ENCODE measurements at places on chromosomes 3 and 15.

DNA sequence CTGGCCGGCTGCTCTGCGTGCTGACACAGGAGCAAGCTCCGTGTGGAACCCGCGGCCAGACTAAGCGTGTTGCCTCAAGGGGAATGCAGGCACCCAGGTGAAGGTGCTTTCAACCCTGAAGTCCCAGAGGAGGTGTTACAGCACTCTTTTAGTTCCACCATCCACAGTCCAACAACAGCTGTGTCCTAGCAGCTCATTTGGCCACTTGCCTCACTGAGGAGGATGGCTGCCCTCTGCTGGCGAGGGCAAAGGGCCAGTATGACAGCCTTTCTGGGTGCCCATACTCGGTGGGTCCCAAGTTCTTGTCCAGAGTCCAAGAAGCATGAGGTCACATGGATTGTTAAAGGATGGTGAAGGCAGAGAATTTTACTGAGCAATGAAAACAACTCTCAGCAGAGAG, 87.8 kb downstream of the C3orf85 start:
- no peak for DNase-seq

GRCh38 chr3:182484682-182485081, 308.6 kb upstream of the ATP11B start:
- DNase-seq: no peak

DNA sequence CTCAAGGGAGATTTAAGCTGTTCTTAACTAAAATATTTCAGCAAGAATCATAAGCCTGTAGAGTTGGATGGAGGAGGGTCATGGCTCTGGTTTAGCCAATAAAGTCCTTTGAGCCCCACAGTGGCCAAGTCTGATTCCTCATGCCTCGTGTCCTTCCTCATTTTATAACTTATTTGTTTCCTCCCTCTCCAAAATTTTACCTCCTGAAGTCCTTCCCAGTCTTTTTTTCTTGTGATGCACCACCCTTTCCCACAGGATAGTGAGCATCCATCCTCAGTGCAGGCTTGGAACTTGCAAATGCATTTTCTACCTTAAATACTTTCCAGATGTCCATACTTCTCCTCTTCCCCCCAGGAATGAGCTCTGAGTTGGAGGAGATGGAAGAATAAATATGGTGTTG, 162.7 kb upstream of the AGTR1 start:
- DNase-seq: no peak

DNA sequence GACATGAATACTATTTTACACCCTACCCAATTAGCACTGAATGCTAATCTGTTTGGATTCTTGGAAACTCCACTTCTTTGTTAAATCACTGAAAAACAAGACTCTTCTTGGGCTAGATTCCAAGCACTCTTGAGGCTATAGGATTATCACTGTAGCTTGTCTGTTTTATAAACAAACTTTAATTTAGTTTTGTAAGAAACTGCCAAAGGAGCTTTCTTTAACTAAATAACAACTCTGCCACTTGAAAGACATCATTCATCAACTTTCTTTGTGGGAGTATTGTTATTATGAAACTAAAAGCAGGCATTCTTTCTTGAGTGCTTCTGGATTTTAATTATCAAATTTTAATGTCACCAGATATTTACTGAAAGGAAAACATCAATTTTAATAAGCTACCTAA, 24.1 kb downstream of the CBLB start:
- no peak for DNase-seq

GRCh38 chr15:47929138-47929803, 191.5 kb upstream of the SLC24A5 start:
- no peak for DNase-seq
